ENCODE measurements at places on chromosomes 16 and 17.

DNA sequence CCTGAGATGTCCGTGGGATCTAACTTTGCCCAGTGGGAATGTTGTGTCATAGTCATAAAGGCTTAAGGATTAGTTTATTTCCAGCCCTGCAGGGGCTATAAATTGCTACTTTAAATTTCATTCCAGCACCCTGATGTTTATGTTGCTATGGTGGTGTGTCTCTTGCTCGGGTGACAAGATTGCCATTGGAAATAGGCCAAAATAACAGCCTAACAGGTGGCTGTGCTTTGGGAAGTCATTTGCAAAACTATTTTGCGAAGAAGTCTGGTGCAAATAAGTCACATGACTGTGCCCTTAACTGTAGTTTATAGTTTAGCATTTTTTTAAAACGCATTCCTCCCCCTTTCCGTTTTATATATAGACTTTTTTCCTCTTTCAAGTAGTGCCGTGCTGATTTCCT, 23.1 kb downstream of the PITPNC1 start:
- no peak for DNase-seq

- DNase-seq: no peak
These were observed 419.1 kb downstream of the NPIPA8 start for GRCh38 chr16:17917316-17918019.

DNA sequence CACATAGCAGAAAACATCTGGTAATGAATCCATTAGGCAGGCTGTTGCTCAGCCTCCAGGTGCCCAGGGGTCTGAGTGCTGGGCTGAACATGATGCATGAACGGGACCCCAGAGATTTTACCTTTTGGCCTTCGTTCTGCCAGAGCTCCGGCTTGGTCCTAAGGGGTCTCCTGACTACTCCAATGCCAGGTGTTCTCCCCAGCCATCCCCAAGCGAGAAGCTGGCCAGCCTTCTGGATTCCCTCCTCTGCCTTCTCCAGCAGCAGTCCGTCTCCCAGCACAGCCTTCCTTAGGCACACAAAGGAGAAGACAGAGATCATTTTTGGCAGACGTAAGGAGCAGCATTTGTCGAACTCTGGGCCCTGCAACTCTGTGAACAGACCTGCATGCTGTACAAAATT, 109.4 kb downstream of the RBFOX1 start:
- DNase-seq: no peak

DNA sequence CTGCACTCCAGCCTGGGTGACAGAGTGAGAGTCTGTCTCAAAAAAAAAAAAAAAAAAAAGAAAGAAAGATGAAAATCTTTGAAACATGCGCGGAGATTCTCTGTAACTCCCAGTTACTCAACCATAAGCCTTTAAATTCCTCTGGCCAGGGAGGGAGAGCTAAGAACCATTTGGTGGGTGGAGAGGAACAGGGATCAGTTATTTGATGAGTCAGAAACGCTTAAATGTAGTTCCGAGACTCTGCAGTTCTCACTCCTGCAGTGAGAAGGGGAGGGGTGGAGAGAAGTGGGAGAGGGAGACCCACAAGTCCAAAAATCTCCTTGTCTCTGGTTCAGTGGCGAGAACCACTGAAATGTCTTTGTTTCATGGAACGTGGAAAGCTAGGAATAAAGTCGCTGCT, 266.7 kb downstream of the SOX9 start:
- no peak for DNase-seq

DNA sequence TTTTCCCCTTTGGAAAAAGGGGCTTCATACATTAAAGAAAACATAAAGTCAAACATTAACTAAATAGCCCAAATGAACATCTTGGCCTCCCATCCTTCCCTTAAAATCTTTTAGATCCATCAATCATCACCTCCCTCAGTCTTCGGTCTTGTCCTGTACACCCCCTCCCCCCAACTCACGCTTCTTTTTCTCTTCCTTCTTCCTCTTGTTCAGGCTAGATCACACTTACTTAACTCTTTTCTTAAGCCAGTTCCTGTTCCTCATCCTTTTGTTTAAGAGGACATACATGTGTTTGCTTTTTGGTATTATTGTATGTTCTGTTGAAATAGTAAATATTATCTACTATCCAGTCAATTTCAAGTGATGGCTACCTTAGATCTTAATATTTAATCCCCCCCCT, 5.5 kb downstream of the MFSD6L start:
- no peak for DNase-seq

DNA sequence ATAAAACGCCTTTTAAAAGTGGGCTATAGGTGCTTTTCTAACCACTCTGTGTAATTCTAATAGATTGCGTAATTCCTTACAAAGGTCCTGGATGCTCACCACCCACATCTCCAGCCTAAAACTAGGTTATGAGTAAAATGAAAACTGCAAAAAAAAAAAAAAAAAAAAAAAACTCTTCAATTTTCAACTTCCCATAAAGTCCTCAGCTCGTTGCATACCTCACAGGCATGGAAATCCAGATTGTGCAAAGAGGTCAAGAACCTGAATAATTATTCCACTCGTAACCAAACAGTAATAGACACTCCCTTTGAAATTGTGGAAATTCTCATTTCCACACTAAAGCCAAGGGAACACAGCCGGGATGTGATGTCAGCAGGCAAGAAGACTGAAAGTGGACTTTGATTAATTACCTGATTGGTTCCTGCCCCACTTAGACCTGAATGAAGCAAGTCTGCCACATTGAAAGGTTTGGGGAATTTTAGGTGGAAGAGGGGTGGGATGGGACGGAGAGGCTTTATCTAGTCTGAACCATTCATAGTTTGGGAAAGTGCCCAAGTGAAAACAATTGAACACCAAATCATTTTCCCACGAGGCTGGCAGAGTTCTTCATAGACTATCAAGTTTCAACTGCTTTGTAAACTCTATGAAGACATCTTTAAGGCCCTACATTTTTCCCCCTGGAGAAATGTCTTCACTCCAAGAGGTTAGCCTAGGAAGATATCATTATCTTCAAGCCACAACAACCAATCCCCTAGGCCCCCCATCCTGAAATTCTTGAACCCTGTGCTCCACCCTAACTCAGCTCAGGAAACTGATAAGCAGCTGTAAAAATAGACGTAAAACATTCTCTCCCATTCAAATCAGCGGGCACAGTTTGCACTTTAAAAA, 49.1 kb upstream of the TANC2 start:
- DNase-seq: no peak

GRCh38 chr17:8849311-8850041, 18.0 kb downstream of the PIK3R6 start:
- no peak for DNase-seq

GRCh38 chr17:54749157-54749556, 151.5 kb upstream of the TOM1L1 start:
- DNase-seq: no peak

- DNase-seq: no peak
These were observed 21.1 kb upstream of the JPT2 start for GRCh38 chr16:1656808-1657617.

DNA sequence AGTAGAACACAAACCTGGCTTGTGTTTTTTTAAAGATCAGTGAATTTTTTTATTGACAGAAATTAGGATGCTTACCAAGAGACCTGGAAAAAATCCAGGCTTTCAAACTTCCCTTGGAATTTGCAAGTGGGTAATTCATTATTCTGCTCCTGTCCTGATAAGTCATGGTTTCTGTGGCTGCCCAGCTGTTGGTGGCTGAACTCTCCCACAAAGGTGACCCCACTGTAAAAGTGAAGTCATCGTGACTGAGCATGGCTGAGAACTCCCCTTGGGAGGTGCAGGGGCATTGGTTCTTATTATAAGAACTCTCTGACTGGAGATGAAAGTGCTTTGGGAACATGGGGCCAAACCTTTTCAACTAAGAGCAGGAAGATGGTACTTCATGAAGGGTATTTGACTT, 46.6 kb upstream of the TANC2 start:
- DNase-seq: no peak

- DNase-seq: peak; percentile 39
These were observed 14.9 kb upstream of the CBFB start for GRCh38 chr16:67013823-67014633.

- no peak for DNase-seq
These were observed 43.0 kb downstream of the IL4R start for GRCh38 chr16:27356794-27357193.

DNA sequence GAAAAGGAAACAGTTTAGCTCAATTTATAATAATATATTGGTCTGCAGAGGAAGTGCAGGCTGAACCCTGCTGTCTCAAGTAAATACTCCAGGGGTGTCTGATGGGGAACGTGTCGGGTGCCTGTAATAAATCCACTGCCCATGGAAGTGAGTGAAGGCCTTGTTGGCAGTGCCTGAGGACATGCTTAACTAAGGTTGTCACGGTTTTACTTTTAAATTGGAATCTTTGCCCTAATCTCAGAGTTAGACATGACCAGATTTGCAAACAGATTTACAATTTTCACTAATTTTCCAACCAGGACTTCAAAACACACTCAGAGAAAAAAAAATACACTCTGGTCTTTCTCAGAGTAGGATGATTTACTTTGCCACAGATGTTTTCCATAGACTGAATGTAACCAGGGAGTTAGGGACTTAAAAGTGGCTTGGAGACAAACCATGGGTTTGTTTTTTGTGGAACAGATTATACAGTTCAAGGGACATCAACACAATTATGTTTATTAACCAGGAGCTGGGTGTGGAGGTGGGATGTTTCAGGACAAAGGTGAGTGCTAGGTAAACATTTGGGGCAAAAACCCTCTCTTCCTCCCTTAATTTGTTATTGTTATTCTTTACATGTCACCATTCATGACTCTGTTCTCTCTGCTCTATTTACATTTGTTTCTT, 144.5 kb downstream of the FTO start:
- no peak for DNase-seq

- no peak for DNase-seq
These were observed 18.0 kb upstream of the PMFBP1 start for GRCh38 chr16:72189865-72190371.

DNA sequence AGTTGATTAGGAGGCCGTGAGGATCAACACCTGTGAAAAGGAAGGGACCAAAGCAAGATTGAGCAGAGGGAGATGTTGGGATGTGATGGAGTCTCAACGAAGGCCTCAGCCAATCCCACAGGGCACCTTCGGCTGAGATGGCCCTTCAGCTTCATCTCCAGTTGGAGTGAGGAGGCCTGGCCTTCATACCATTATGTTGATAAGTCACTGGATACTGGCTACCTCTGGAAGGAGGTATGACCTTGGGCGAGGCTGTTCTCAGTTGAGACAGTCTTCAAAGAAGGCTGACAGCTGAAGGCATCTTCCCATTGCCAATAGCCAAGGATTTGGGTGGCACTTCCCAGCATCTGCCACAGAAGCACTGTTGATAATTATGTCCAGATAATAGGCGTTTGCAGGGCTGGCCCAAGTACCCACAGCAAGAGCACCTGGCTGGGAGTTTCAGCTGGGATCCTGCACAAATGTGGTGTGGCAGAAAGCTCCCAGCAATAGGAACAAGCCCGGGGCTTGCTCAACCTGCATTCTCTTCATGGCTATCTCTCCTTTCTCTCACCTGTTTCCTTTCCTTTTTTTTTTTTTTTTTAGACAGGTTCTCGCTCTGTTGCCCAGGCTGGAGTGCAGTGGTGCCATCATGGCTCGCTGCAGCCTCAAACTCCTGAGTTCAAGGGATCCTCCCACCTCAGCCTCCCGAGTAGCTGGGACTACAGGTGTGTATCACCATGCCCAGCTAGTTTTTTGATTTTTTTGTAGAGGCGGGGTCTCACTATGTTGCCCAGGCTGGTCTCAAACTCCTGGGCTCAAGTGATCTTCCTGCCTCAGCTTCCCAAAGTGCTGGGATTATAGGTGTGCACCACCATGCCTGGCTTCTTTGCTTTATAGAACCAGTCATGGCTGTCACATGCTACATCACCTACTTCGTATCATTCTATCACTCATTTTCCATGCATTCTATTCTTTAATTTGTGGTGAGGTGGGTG, 18.2 kb upstream of the MAP3K14 start:
- no peak for DNase-seq

GRCh38 chr16:66508248-66508913, 41.5 kb downstream of the TK2 start:
- DNase-seq: no peak

- DNase-seq: no peak
These were observed 1.8 kb downstream of the VASN start for GRCh38 chr16:4373356-4373908.

- no peak for DNase-seq
These were observed 11.8 kb downstream of the LASP1 start for GRCh38 chr17:38881600-38882191.

GRCh38 chr17:34423978-34424813, 61.2 kb upstream of the CCL1 start:
- DNase-seq: no peak

DNA sequence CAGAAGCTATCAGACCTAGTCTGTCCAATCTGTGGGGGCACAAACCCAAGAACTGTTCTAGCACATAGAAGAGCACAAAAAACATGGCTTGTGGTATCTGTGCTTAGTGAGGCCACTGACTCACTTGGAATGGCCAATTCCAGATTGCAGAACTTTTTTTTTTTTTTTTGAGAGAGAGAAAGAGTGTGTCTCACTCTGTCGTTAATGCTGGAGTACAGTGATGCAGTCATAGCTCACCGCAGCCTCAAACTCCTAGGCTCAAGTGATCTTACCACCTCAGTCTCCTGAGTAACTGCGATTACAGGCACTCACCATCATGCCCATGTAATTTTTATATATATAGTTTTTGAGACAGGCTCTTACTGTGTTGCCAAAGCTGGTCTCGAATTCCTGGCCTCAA, 77.2 kb upstream of the CLEC3A start:
- no peak for DNase-seq

DNA sequence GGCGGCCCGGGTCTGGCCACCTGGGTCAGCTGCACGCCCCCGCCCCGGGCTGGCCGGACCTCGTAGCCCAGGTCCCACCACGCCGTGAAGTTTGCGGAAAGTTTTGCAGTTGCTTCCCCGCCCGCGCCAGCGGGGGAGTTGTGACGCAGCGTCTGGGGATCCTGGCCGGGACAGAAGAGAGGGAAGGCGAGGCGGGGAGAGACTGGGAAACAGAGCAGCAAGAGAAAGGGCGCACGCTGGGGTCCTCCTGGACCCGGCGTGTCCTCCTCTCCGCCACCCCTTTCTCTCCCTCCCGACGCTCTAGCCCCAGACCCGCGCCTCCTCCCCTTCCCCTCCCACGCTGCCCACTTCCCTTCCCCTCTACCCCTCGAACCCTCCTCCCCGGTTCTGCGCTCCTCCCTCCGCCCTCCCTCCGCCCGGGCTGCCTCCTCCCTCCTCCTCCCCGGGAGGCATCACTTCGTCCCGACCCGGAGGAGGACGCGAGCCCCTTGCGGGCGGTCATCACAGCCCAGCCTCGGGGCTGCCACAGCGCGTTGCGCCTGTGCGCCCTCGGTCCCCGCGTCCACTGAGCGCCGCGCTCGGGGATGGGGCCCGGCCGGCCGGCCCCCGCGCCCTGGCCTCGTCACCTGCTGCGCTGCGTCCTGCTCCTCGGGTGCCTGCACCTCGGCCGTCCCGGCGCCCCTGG, at the start of gene MRC2:
TSS of gene MRC2 (plus strand) at position 452 of the 685 bp plus-strand sequence. CDS start at position 585, 133 bp downstream.
- DNase-seq: no peak

GRCh38 chr16:30923554-30924075, at the start of gene FBXL19:
Gene FBXL19 (plus strand): TSS chr16:30923572. CDS start chr16:30925755, 2,183 bp downstream.
- DNase-seq: no peak

- DNase-seq: peak; percentile 22
These were observed 787 bp downstream of the CTCF start for GRCh38 chr16:67562918-67563707.

- DNase-seq: no peak
These were observed 56.6 kb downstream of the NACA2 start for GRCh38 chr17:61534414-61534813.
